Left ventricle myocardium superior (tissue), 1 donor: ENCODE measurements at places on chromosomes 5 and 9.

DNA sequence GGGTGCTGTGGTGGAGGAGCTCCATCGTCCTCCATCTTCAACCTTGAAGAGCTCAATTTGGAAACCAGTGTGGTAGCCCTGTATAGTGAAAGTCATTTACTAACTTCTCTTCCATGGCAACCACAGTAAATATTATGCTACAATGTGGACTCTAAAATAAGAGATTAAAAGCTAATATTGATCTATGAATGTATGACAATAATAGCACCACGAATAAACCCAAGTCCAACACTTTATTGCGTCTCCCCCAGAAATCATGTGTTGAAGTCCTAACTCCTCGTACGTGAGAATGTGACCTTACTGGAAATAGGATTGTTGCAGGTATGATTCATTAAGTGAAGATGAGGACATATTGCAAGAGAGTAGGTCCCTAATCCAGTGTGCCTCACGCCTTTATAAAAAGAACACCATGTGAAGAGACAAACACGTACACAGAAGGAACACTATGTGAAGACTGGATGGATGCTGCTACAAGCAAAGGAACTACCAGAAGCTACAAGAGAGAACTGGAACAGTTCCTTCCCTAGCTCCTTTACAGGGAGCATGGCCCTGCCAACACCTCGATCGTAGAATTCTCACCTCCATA is 276.2 kb downstream of the PDE4D start:
- no peak for DNase-seq

DNA sequence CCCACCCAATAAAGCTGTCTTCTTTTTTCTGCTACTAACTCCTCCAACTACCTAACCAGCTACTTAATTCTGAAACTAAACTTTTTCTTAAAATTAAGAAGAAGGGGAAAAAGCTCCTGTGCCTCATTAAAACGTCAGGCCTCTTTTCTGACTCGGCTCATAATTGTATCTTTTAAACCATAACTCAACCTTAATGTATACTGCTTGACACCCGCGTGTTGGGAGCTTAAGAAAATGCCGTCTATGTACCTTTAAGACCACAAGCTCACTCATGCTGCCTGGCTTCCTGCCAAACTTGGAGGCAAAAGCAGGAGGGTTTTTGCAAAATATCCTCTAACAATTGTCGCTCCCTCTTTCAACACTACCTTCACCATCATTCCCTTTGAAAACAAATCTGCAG is 5.0 kb downstream of the EBF1 start:
- peak; percentile 74 for DNase-seq

DNA sequence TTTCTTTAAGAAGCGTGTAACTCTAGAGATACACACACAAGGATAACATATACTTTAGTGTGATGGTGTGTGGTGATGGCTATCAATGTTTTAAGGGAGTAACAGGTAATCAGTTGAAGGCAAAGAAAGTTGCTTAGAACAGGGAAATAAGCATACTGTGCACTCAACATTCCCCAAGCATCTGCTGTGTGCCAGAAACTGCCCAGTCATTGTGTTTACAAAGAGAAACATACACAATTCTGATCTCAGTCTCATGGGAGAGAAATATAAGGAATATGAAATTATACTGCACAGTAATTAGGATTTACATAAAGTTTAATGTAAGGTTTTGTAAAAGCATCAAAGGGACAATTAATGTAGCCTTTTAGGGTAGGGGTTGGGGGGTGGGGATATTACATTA is 224.1 kb upstream of the TYRP1 start:
- DNase-seq: no peak

DNA sequence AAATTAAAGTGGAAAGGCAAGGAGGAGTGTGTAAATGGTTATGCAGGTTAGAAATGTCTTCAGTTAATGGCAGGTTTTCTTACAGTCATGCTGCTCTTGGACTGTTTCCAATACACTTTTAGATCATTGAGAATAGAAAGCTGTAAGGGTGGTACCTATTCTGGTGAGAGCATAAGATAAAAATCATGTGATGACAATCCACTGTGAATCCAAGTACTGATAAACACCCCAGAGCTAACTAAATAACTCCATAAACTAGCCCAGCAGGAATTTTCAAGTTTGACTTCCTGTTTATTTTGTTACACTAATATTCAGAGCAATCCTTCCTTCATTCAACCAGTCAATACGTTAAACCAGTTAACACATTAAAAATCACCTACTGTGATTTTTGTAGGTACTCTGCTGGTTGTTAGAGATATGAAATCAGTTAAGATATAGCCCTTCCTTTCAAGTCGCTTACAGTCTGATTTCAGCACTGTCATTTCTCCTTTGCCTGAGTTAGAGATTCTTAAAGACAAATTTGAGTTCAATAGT is 22.6 kb downstream of the VCAN start:
- DNase-seq: no peak

- peak; percentile 47 for DNase-seq
Measured at GRCh38 chr9:13651969-13652663, 372.6 kb upstream of the MPDZ start.

DNA sequence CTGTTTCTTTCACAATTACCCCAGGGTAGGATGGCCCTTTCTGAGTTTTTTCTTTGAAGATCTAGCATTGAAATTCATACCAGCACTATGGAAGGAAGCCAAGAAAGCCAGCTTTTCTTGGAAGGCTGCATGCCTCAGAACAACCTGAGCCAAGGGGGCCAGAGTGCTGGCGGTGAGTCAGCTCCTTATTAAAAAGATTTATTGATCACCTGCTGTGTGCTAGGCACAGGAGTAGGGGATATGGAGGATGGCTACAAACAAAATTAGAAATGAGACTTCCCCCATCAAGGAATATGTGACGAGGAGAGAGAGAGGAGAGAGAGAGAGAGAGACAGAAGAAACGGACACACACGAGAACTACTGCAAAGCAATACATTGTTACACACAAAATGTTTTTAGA is 184.6 kb upstream of the PUM3 start:
- no peak for DNase-seq

GRCh38 chr9:36126016-36126730 is 10.4 kb upstream of the GLIPR2 start:
- no peak for DNase-seq

- DNase-seq: no peak
Measured at GRCh38 chr9:136117916-136118319, 757 bp downstream of the TMEM250 start.

GRCh38 chr9:126519660-126520420 is 93.9 kb upstream of the LMX1B start:
- DNase-seq: no peak

DNA sequence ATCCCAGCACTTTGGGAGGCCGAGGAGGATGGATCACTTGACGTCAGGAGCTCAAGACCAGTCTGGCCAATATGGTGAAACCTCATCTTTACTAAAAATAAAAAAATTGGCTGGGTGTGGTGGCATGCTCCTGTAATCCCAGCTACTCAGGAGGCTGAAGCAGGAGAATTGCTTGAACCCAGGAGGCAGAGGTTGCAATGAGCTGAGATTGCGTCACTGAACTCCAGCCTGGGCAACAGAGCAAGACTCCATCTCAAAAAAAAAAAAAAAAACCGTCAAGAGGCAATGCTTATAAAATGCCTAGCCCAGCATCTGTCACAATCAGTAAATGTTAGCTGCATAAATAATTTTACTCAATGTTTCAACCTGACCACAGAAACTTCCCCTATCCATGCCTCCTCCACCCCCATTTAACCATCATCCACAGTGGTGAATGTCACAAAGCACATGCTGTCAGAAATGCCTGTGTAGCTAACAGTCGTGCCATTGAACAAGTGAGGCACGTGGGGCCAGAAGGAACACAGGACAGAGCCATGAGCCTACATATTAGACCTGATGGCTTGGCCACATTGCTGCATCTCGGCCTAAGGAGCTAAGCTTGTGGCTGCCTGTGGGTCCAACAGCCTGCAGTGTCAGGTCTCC is 16.8 kb upstream of the TCOF1 start:
- DNase-seq: no peak

- DNase-seq: no peak
Measured at GRCh38 chr5:73088026-73088425, 32.3 kb upstream of the TMEM171 start.

- DNase-seq: no peak
Measured at GRCh38 chr5:97297063-97297703, 114.1 kb upstream of the RIOK2 start.

GRCh38 chr5:103346162-103346748 is 87.7 kb downstream of the MACIR start:
- no peak for DNase-seq

DNA sequence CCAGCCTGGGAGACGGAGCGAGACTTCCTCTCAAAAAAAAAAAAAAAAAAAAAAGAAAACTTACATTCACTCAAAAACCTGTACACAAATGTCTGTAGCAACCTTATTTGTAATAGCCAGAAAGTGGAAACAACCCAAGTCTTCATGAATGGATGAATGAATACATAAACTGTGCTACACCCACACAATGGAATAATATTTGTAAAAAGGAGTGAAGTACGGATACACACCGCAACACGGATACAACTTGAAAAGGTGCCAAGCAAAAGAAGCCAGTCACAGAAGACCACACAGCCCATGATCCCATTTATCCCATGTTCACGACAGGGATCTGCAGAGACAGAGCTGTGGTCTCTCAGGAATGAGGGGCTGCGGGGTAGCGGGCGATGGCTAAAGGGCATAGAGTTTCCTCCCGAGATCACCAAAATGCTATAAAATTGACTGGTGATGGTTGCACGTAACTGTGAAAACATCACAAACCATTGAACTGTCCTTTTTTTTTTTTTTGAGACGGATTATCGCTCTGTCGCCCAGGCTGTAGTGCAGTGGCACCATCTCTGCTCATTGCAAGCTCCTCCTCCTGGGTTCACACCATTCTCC is 76.2 kb upstream of the COL5A1 start:
- no peak for DNase-seq

DNA sequence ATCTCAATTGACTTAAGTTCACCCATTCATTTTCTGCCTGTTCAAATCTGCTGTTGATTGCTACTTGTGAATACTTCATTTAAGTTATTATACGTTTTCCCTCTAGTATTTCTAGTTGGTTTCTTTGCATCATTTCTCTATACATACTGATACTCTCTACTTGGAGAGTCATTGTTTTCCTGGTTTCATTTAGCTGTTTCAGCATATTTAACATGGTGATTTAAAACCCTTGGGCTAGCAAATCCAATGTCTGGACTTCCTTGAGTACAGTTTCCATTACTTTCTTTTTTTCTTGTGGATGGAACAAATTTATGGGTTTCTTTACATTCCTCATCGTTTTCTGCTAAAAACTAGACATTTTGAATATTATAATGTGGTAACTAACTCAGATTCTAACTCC is 90.7 kb downstream of the AP3B1 start:
- DNase-seq: no peak

- DNase-seq: no peak
Measured at GRCh38 chr5:172035049-172035448, 28.6 kb upstream of the FBXW11 start.

DNA sequence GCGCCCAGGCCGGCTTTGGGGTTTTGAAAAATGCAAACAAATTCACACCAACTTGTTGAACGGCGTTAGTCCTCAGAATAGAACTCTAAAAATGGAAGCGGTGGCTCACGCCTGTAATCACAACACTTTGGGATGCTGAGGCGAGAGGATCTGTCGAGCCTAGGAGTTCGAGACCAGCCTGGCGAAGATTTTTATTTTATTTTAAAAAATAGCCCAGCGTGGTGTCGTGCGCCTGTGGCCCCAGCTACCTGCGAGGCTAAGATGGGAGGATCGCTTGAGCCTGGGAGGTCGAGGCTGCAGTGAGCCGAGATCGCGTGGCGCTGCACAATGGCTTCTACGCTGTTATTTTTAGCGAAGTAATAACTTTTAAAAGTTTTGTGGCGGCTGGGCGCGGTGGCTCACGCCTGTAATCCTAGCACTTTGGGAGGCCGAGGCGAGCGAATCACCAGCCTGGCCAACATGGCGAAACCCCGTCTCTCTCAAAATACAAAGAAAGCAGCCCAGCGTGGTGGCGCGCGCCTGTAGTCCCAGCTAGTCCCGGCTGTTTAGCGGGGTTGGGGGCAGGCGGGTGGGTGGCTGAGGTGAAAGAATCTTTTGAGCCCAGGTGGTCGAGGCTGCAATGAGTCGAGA is 694 bp upstream of the PLIN2 start:
- peak; percentile 70 for DNase-seq

- DNase-seq: no peak
Measured at GRCh38 chr5:57594436-57594835, 111.8 kb upstream of the ACTBL2 start.

DNA sequence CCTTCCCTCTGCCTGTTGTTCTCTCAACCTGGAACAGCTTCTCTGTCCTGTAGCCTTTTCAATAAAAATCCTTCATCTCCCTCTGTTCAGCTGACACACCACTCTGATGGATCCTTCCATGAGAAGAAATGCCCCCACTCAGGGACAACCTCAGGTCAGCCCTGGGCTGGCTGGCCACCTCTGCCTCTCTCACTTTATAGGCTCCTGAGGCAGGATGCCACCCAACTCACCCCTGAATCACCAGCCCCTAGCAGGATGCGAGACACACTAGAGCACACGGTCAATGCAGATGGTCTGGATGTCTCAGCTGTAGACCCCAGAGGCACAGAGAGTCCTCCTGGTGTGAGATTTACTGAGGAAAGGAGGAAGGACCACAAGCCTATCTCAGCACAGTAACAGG is 93.8 kb downstream of the GABBR2 start:
- DNase-seq: no peak

DNA sequence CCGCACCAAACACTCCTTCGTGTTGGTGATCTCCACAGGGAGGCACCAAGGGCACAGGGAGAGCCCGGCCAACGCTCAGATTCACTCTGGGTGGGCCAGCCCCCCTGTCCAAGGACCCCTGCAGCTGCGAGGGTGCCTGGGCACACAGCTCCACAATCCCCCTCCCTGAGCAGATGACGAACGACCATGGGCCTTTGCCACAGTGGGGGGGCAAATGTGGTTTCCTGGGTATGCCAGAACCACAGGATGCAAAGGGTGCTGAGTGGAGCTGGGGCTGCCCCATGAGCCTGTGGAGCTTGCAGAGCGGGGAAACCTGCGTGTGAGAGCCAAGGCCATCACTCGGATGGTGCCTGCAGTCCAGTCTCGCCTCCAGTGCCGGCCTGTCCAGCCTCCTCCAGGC is 31.0 kb downstream of the LPCAT1 start:
- no peak for DNase-seq

- DNase-seq: no peak
Measured at GRCh38 chr9:6067426-6067825, 52.0 kb upstream of the RANBP6 start.

- no peak for DNase-seq
Measured at GRCh38 chr9:31916591-31917241, 467.7 kb upstream of the ACO1 start.

- no peak for DNase-seq
Measured at GRCh38 chr5:74763504-74763903, 3.4 kb downstream of the GFM2 start.

DNA sequence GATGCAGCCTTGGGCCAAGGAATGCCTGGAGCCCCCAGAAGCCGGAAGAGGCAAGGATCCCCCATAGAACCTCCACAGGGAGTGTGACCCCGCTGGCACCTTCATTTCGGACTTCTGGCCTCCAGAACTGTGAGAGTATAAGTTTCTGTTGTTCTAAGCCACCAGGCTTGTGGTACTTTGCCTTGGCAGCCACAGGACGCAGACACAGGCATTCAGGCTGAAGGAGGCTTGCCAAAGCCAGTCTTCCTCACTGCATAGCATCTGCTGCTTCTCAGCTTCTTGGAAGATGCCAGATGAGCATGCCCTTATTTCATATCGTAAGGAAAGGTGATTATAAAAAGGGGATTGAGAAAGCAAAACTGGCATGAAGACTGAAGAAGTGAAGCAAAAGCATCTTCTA is 61.1 kb upstream of the TAS2R1 start:
- no peak for DNase-seq

- DNase-seq: no peak
Measured at GRCh38 chr5:111935835-111936234, 178.8 kb upstream of the NREP start.

- no peak for DNase-seq
Measured at GRCh38 chr9:136779808-136780207, 11.3 kb upstream of the TMEM141 start.
